ENCODE measurements at places on chromosomes 6 and 20.

DNA sequence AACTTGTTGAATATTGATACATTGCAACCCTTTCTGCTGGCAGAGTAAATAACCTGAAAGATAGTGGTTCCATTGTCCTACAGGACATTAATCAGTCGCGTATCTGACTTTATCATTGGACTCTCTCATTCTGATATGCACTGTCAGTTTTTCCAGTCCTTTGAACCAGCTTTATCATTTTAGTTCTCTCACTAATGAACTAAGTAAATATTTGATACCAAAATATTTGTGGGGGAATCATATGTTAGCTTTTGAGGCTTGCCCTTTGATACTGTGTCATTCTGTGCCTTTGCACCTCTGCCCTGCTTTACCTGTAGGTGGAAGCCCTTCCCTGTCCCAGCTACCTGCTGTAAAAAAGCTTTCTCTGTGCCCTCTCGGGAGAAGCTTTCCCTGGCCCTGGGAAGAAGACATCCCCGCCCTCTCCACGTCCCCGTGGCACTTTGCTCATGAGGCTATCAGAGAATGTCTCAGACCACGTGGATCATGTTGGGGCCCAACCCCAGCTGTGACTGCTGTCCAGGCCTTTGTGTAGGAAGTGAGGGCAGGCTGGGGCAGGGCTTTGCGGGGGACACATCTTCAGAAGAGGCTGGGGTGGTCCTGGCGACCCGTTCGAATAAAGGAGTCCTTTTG, 117.8 kb upstream of the NXT1 start:
- no peak for DNase-seq

DNA sequence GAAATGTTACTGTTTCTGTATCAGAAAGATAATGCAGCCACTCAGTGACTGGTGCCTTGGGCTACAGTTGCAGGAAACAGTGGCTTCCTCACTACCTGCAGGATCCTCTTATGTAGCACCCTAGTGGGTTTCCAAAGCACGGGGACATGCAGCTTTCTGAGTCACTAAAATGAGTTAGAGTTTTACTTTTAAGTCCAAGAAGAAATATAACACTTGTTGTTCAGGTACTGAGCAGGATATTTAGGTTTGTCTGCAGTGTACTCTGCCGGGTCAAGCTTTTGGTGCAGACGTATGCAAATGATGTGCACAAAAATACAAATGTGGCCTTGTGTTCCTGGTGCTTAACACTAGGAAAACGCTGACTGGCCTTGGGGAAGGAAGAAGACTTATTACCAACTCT, 22.0 kb downstream of the ACSS1 start:
- DNase-seq = no peak

DNA sequence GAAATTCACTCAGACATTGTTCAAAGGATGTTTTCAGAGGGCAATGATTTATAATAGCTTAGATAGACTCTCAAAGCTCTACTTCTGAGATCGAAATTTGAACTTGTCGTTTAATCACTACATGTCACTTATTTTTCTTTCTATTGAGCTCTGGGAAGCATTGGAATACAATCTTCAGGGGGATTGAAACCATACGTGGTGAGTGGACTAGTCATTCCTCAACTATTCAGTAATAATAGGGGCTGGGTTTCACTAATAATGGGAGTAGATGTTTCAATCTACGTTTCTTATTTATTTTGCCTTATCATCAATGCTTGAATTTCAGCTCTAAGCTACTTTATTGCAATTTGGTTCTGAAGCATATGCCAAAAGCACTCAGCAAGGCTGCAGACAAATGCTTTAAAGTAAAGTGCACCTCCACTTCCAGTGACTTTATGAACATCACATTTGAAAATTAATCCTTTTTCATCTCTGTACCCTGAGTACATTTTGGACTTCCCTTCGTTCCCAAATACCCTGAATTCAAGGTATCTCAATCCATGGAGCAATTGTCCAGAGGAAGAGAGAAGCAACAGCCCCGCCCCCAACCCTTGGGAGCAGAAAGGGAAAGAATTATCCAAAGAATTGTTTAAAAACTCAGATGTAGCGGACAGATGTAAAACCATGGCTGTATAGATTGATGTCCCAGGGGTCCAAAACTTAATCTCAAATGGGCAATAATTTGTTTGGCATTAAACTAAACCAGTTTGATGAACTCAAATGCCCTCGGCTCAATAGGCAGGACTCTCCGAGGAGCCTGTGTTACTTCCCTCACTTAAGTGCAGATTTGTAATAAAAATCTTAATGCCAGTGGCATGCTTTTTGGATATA, 68.1 kb downstream of the HFE start:
- DNase-seq = no peak

GRCh38 chr20:14148042-14148441, 152.7 kb downstream of the MACROD2 start:
- DNase-seq = no peak

- DNase-seq = no peak
Observed at GRCh38 chr20:47133809-47134456, 222.6 kb downstream of the ZMYND8 start.

GRCh38 chr20:46209930-46210671, 92.0 kb downstream of the CD40 start:
- DNase-seq = no peak

- DNase-seq = no peak
Observed at GRCh38 chr6:169473663-169474062, 220.0 kb upstream of the THBS2 start.

DNA sequence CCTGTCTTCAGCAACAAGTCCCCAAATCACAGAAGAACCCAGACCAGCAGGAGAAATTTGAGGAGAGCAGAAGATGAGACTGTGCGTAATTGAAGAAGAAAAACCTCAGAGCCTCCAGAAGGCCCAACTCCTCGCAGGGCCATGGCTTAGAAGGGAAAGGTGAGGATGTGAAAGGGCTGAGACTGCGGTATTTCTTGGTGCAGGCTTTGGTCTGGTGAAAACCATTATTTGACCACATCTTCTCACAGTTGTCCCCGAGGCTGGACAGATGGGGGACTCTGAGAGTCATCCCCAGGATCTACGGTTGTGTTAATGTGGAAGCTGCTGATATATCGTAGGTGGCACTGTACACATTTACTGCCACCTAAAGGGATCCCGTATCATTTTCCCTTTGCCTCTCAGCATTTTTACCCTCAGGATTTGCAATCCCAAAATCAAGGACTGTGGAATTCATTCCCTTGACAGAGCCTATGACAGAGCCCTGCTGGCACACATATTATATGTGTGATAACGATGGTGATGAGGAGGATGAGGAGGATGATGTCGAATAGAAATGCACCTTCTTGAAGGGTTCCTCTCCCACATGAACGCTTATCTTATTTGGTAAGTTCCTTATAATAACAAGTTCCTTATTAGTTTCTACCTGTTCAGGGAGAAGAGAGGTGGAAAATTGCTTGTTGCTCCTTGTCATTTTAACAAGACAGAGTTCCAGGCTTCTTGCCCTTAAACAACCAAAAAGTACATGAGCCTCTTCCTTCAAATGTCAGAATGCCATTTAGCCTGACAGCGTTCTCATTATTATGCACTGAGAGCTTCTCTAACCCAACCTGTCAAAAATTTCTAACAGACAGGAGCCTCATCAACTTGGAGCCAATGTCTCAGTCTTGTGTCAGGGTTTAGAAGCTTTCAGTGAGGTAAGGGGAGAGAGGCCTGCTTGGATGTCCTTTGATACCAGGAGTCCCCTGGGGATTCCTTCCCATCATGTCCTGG, 135.8 kb downstream of the PXDC1 start:
- no peak for DNase-seq

DNA sequence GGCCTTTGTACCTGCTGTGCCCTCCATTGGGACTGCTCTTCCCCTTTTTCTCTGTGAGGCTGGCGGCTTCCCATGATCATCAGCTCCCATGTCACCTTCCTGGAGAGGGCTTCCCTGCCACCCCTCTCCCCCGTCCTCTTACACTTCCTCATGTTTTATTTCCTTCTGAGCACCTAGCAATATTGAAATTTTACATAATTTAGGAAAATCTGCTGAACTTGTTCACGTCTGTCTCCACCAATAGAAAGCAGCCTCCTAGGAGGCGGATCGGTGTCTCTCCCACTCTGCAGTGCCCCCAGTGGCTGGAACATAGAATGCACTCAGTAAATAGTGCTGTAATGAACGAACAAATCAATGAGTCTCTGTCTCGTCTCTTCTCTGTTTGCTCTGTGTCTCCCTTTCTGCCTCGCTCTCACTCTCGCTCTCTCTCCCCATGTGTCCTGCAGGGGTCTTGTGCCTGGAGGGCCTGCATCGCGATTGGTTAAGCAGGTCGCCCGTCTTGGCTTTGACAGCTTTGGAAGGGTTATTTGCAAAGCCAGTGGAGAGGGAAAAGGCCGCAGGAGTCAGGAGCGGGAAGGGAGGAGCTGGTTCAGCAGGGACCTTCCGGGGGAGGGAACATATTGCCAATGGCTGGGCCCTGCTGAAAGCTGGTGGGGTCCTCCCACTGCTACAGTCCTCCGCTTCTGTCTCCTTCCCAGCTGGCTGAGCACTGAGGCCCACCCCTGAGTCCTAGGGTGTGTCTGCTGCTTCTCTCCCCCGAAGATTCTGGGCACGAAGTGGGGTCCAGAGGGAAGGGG, 12.1 kb upstream of the OCSTAMP start:
- DNase-seq = peak; percentile 61

Measured in stimulated activated CD4-positive, alpha-beta T cell treated with anti-CD3 and anti-CD28 coated beads, Interleukin-4, amount 100 ng/mL, for 1 hour (primary cell).